ENCODE measurements at places on chromosomes 6 and 20.

DNA sequence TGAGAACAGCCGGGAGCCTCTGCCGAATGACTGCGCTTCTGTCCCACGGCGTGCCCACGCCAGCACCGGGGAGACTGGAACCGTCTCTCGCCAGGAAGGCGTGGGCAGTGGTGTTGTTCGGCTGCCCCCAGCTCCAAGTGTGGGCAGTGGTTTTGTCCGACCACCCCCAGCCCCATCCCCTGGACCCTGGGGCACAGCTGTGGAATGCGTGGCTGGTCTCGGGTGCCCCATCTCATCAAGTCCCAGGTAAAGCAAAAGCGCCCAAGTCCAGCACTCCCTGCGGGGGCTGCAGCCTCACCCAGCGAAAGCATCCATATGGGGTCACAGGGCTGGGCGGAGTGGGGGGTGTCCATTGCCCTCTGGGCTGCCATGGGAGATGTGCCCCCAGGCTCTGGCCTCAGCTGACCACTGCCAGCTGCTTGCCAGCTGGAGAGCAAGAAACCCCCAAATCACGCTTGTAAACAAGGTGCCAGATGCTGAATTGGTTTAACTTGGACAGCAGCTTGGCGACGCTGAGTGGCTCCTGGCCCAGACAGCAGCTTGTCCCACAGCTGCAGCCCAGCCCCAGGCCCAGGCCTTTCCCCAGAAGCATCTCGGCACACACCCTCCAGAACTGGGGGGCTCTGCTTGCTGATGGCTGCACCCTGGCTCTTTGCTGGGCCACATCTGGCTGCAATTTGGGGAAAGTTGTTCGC, 4.5 kb downstream of the CABLES2 start:
- no peak for DNase-seq

GRCh38 chr20:58402305-58402704, 13.3 kb downstream of the VAPB start:
- DNase-seq: no peak

DNA sequence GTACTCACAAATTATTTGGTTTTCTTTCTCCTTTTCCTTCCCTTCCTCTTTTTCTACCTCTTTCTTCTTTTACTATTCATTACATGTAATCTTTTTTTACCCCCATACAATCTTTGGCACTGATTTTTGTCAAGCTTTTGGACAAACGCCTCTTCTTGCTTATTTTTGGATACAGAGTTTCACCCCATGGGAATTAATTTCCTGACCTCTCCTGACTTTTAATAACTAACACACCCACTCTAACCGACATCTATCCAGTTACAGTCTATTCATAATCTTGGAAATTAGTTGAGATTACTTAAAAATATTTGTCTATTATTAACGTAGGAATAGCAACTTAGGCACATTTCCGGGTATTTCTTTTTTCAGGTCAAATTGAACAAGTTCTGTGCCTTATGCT, 101.2 kb downstream of the HDGFL1 start:
- no peak for DNase-seq

DNA sequence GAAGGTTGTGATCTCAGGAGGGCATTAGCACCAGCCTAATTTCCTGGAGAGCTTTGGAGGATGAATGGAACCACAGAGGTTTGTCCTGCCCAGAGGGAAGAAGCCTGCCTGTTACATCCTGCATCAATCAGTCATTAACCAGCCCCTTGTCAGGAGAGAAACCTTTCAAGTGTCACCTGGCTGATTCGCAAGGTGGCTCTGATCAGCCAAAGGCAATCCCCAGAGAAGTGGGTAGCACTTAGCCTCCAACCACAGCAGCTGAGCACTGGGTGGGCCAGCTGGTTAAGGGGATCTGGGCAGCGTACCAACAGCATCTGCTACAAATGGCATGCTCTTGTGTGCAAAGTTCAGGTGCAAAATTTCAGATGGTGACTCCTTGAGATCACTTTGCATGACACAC, 26.9 kb downstream of the ANKEF1 start:
- peak; percentile 64 for DNase-seq

DNA sequence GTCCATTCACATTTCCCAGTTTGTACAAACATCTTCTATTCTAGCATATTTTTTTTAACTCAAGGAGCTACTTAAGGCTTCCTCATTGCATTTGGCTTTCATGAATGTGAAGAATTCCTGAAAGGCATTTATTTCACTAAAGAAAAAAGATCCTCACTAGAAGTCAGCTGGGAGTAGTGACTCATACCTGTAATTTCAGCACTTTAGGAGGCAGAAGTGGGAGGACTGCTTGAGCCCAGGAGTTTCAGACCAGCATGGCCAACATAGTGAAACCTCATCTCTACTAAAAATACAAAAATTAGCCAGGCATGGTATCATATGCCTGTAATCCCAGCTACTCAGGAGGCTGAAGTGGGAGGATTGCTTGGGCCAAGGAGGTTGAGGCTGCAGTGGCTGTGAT, 30.9 kb upstream of the XRN2 start:
- no peak for DNase-seq

GRCh38 chr6:159184559-159184958, 15.4 kb downstream of the FNDC1 start:
- DNase-seq: no peak

DNA sequence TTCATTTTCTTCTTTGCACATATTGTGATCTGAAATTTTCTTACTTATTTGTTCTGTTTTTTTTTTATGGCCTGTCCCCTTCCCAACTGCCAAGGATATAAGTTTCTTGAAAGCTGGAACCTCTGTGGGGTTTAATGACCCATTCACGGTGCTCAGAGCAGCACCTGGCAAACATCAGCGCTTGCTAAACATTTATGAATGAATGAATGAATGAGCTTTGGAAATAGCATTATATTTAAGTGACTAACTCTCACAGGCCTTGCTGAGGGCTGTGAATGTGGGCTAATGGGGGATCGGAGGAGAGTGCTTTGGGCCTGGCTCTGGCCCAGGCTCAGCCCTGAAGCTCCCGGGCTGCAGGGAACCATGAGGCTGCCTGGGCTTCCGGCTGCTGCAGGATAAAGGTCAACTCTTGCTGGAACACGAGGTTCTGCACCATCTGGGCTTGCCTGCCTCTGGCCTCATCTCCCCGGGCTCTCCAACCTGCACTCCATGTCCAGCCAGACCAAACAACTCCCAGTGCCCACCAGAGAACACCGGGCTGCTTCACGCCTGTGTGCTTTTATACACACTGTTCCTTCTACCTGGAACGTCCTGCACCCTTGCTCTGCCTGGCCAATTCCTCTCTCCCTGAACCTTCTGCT, 14.6 kb upstream of the ARMC12 start:
- DNase-seq: no peak

DNA sequence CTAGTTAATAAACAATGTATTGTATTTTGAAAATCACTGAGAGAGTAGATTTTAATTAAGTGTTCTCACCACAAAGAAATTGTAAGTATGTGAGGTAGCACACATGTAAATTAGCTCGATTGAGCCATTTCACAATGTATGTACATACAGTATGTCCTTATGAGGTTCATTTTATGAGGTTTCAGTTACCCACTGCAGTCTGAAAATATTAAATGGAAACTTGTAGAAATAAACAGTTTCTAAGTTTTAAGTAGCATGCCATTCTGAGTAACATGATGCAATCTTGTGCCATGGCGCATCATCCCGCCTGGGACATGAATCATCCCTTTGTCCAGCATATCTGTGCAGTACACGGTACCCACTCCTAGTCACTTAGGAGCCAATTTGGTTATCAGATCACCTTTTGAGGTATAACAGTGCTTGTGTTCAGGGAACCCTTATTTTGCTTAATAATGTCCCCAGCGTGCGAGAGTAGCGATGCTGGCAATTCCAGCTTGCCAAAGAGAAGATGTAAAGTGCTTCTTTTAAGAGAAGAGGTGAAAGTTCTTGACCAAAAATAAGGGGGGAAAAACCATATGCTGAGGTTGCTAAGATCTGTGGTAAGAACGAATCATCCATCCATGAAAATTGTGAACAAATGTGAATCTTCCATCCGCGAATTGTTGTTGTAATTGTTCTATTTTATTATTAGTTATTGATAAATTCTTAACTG, 64.7 kb downstream of the KCNS1 start:
- DNase-seq: no peak

GRCh38 chr6:29681811-29682210, 859 bp upstream of the ZFP57 start:
- DNase-seq: no peak

DNA sequence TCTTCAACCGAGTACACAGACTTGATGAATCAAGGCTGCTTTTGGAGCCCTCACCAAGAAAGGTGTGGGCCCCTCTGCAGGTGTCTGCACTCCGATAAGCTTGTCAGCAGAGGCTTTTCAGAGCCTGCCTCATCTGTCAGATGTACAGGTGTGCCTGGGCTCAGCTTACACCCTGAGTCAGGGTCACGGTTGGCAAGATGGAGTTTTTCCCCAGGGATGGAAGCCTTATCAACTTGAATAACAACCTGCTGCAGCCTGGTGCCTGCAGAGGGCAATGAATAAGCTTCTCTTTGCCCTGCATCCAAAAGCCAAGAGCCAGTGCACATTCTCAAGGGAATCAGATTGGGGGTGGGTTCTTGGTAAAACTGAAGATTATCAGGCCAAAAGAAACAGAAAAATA, 427.1 kb downstream of the CD83 start:
- no peak for DNase-seq

DNA sequence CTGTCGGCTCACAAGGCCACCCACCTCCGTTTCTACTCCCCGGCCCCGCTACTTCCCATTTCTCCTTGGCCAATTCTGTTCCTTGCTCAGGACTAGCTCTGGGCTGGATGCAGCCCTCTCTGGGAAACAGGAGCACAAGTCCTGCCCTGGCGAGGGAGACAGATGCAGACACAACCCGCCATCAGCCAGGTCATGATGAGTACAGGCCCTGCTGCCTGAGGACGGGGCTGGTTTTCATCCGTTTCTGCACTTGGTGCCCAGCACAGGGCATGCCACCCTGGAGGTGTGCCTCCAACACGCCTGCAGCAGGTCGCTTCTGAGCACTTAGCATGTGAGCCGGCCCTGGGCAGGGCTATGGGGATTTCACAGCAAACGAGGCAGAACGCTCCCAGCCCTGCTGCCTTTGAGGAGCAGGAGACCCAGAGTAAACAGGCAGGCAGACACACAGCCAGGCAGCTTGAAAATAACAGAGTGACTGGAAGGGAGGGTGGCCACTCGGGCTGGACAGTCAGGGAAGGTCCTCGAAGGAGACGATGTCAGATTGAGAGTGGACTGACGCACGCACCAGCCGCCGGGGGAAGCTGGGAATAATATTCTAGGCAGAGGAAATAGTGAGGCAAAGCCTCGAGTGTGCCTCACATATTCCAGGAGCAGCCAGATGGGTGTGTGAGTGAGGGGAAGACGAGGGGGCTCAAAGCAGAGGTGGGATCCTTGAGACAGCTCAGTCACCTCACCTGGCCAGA, 21.2 kb upstream of the VSTM2L start:
- DNase-seq: no peak

- DNase-seq: no peak
Observed at GRCh38 chr20:13525225-13525940, 113.3 kb downstream of the TASP1 start.

DNA sequence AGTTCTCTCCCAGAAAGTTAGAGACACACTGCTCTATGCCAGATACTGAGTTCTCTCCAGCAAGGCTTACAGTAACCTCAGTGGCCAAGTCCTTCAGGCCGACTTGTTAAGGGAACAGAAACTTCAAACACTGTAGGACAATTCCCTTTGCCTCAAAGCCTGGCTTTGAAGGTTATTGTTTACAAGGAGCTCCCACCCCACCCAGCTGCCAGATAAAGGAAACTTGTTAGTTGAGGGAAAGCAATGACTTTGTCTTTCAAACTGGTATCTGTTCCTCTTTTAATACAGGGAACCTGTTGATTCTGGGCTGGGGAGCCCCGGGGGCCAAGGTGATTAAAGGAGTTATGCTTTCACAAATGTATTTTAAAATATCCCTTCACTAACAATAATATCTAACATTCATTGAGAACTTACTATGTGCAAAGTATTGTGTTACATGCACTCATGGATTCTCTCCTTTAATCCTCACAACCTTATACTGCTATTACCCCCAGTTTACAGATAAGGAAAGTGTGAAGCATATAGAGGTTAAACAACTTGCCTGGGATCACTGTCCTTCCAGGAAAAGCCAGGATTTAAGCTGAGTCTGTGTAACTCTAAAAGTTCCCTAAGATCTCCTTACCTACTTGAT, 27.6 kb upstream of the CDKN1A start:
- no peak for DNase-seq

- peak; percentile 22 for DNase-seq
Observed at GRCh38 chr6:9140951-9141460, 705.7 kb upstream of the SLC35B3 start.

DNA sequence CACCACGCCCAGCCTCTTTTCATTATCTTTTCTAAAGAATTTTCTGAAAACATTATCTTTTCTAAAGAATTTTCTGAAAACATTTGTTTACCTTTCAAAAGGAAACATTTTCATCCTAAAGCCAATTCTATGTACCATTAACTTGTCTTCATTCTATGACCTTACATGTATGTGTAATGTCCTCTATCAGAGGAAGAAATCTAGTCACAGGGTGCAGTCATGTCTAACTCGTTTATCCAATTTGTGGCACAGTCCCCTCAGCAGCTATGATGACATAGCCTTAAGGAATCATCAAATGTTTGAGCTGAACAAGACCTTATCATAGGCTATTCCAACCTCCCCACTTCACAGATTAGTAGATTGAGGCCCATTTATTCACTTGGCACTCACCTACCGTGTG, 21.5 kb upstream of the SPTLC3 start:
- DNase-seq: no peak

- no peak for DNase-seq
Observed at GRCh38 chr6:31826793-31827285, 699 bp upstream of the HSPA1B start.

DNA sequence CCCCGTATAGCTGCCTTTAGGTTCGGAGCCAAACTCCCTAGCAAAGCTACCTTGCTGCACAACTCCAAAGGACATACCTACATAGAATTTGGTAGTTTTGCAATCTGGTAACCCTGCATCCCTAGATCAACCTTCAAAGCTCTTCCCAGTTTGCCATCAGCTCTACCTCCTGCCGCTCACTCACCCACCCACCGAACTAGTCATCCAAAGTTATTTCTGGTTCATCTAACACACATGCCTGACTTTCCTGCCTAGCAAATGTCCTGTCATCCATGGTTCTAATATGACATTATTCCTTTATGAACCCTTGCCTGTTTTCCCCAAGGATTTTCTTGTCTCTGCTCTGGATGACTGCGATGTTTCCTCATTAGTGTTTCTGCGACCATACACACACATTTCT, 21.6 kb downstream of the SPAG4 start:
- DNase-seq: no peak

- DNase-seq: no peak
Observed at GRCh38 chr6:34576286-34576955, 20.3 kb upstream of the SPDEF start.

GRCh38 chr6:29955783-29956182, 13.5 kb downstream of the HLA-A start:
- DNase-seq: no peak

DNA sequence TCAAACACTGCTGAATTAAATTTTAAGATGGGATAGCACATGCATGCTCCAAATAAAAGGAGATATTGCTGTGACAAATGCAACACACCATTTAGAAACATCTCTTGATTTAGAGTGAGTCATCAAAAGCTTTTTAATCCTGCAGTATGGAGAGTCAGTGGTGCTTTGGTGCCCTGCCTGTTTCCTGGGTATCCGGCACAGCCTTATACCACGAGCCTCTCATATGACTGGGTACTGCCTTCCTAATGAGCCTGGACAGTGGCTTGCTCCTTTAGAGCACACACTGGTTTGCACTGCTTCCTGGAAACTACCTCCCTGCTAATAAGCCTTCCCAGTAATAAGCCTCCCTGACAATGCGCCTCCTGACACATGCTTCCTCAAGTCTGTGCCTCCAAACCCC, 65.3 kb upstream of the KCNK16 start:
- DNase-seq: no peak

- no peak for DNase-seq
Observed at GRCh38 chr6:54559136-54559535, 250.9 kb downstream of the TINAG start.

All from NCI-H1694 treated with DMSO at 0.1 percent for 48 hours (cell line).